ENCODE measurements at places on chromosomes 5 and 9. TPM values are rescaled to one million over a fixed set of nuclear protein-coding genes. Genes with fewer than 3 reads are reported as not detected.
A peak's percentile ranks its signal among the peaks of the same experiment; 100 is the strongest.

SCGB3A2 gene
- polyA plus RNA-seq = 0.41 TPM

- peak; percentile 8 for DNase-seq
Measured at GRCh38 chr5:155616779-155617392, 603.3 kb downstream of the KIF4B start.

DNA sequence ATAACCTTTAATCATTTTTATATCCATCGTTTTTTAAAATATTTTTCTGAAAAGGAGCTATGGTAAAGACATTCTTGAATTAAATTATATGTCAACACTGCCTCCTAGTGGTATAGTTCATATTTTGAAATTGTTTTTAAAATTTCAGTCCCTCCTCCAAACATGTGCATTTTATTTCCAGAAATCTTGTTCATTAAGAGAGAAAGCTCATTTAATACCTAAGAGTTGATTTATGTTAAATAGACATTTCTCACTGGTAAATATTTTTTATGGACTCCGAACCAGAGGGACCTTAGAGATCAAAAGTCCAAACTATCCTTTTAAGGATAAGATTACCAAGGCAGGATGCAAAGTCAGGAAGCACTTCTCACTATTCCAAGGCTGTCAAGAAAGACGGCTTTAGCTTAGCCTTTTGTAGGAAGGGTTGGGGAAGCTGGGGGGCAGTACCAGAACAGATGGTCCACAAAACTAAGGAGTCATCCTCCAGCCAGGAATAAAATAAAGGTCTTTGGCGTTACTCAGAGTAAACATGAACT, 21.6 kb downstream of the BHMT start:
- no peak for DNase-seq

DNA sequence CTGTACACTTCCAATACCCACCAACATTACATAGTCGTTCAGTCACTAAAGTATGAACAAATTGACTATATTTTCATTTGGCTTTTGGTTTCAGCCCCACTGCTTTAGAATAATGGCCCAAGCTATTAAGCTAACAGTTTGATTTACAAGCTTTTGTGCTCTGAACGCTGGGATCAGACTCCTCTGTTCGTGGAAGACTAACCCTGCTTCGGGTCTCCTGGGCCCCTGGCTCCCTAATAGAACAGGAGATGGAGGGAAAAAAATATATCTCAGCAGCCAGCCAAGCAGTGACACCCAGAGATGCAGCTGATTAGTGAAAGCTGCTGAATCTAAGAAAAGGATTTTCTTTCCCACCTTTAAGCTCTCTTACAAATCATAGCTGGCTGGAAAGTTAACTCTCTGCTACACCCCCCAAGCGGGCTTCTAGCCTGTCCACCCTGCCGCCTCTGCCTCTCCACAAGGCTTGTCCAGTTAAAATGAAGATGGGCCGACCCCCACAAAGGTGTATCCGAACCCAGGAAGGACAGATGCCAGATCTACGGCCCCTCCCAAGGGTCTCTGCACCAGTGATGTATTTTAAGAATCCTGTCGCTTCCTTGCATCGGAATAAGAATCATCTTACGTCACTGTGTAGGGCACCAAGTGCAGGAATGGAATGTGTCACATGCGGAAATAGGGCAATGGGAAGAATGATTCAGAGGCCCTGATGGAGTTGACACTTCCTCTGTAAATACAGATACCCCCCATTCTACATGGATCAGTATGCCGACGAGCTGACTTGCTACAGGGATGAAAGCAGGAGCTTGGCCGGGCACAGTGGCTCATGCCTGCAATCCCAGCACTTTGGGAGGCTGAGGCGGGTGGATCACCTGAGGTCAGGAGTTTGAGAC, 33.4 kb upstream of the BARHL1 start:
- DNase-seq = no peak

DNA sequence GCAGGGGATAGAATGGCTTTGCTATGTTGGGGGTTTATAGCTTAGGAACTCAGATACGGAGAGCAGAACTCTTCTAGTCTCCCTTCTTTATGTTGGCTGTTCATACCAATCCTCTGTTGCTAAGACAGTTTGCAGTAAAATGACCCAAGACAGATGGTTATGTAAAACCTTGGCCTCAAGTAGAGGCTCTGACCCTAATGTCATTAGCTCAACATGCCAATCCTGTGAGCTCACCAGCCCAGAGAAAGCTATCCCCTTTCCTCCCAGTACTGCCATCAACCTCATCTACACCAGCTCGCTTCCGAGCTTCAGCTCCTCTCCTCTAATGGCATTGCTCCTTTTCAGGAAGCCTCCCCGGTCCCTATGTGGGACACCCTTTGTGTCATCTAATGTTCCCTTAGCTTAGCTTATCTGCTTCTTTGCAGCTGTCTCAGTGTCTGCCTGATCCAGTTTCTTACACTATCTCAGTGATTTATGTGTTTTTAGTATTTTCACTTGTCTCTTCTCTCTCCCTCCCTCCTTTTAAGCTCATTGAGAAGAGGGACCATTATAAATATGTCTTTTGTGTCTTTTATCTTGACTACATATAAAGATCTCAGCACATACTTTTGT, 281.3 kb upstream of the CLINT1 start:
- no peak for DNase-seq

PCDHB12 gene
- polyA plus RNA-seq = 4.6 TPM

DNA sequence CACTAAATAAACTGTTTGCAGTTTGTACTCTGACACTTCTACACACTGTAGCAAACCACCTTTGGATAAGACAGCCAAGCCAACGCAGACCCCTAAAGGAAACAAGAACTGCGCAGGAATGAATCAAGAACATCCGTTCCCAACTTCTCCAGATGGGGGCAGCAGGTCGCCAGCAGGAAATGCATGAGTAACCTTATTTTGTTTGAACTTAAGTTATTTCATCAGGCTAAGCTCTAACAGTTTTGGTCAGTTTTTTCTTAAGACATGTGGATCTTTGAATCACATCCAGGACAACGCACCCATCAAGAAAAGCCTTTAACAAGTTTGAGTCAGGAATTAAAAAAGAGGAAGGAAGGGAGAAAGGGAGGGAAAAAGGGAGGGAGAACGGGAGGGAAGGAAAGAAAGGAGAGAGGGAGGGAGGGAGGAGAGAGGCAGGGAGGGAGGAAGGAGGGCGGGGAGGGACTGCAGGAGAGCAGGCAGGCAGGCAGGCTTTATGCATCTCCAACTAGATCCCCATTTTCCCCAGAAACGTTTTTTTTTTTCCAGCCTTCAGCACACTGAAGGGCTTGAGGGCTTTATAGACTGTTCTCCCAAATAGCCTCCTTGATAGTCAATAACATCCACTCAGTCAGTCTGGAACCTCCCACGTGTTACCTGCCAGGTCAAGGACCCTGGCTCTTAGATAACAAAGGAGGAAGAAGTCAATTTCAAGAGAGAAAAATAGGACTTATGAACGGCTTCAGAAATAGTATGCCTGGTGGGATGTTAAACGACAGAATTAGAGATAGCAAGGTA, 22.2 kb downstream of the BHMT start:
- peak; percentile 84 for DNase-seq

GRCh38 chr9:37911271-37911681, 7.3 kb upstream of the SLC25A51 start:
- DNase-seq = no peak

DNA sequence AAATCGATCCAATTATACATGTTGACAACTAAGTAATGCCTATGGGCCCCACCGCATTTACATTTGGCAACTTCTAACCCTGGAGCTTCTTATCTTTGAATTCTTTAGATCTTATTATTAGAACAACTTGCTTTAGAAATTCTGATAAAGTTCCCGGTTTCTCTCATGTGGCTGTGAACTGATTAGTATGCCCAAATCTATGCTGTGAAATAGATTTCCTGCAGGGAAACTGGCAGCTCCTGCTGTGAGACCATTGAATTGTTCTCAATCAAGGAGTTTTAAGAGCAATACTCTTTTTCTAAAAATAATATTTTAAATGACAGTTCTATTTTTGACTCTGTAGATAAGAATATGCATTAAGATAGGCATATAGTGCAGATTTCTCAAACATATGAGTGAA, 177.5 kb downstream of the GABRB2 start:
- no peak for DNase-seq

PKD2L2 gene
- polyA plus RNA-seq = 0.73 TPM

- DNase-seq = no peak
Measured at GRCh38 chr5:61991866-61992265, 314.1 kb upstream of the KIF2A start.

GRCh38 chr9:138105123-138105415, 227.5 kb downstream of the CACNA1B start:
- DNase-seq = no peak

ATOX1 gene
- polyA plus RNA-seq = 109 TPM

PCA3 gene
- polyA plus RNA-seq = 2.5 TPM

SURF2 gene
- polyA plus RNA-seq = 25.3 TPM

DNA sequence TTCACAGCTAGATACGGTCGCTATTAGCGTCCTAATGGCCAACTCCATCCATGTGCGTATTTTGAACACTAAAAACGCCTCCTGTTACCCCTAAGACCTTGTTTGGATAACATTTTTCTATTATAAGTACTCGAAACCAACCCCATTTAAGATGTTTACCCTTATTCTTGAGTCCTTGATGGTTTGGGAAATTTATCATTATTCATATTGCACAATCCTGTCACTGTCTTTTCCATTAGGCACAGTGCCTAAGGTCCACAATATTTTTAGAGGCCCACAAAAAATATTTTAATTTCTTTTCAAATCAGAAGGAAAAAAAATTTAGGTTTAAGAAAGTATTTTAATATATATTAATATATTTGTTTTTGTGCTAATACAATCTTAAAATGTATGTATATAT, 1.3 kb upstream of the LIFR start:
- DNase-seq = no peak

DNA sequence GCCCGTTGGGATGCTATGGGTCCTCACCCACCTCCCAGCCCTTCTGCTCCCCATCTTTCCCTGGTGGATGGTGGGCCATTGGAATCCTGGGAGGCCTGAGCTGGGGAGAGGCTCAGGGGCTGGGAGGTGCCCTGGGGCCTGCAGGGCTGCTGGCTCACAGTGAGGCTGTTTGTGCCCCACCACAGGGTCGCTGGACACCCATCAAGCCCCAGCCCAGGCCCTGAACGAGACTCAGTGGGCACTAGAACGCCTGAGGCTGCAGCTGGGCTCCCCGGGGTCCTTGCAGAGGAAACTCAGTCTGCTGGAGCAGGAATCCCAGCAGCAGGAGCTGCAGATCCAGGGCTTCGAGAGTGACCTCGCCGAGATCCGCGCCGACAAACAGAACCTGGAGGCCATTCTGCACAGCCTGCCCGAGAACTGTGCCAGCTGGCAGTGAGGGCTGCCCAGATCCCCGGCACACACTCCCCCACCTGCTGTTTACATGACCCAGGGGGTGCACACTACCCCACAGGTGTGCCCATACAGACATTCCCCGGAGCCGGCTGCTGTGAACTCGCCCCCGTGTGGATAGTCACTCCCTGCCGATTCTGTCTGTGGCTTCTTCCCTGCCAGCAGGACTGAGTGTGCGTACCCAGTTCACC, 4.9 kb upstream of the AIF1L start:
- DNase-seq = no peak

LMX1B gene
- 19.2 TPM for polyA plus RNA-seq

LAMC3 gene
- polyA plus RNA-seq = 36.7 TPM

DNA sequence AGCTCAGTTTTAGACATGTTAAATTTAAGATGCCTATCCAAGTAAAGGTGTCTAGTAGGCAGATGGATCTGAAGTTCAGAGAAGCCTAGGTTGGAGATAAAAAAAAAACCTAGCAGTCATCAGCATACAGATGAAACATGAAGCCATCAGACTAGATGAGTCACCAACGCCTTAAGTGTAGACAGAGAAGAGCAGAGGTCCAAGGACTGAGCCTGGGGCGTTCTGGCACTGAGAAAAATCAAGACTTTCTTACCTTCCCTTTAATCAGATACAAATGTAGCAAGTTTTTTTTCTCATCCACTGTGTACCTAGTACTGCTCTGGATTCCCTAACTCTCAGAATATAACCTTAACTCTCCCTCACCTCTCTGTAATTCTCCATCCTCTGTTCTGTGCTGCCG, 97.3 kb downstream of the SIL1 start:
- no peak for DNase-seq

- DNase-seq = no peak
Measured at GRCh38 chr9:105291938-105292337, 47.5 kb downstream of the SLC44A1 start.

- no peak for DNase-seq
Measured at GRCh38 chr5:124330595-124331220, 415.7 kb downstream of the ZNF608 start.

- no peak for DNase-seq
Measured at GRCh38 chr9:69147041-69147834, 26.8 kb upstream of the TJP2 start.

DNA sequence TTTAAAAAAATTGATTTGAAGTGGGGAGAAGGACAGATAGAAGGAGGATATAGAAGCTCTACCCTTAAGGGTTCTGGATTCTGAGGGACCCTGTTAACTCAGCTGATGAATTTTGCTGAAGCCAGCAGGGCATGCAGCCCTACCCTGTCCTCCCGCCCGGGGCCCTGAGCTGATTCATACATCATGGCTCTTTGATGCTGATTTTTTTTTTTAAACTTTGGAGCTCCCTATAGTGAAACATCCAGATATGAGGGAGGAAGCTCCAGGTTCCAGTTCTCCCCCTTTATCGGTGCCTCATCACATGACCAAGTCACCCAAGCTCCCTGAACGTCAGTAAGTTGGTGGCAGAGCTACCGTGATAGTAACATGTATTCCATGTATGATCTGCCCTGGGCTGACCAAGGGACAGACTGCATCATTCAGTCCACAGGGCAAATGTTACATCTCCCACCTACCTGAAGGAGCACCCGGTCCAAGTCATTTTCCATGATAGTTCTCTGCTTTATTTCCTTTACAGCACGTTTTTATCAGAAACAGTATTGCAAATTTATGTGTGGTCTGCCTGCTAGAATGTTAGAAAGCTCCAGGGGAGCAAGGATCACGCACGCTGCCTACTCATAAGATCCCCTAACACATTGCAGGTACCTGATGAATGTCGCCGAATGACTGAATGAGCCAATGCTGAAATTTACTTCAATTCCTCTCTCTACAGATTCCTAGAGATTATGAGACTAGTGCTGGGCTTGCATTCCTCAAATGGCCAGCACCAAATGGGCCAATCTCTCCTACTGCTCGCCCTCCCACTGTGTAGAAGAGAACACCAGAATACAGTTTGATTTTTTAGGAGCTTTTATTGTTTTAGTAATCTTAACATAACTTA, 25.9 kb downstream of the SPARC start:
- no peak for DNase-seq

- no peak for DNase-seq
Measured at GRCh38 chr9:109781086-109781485, 1.1 kb downstream of the PALM2AKAP2 start.

SPATA31D4 gene
- polyA plus RNA-seq = not detected

DNA sequence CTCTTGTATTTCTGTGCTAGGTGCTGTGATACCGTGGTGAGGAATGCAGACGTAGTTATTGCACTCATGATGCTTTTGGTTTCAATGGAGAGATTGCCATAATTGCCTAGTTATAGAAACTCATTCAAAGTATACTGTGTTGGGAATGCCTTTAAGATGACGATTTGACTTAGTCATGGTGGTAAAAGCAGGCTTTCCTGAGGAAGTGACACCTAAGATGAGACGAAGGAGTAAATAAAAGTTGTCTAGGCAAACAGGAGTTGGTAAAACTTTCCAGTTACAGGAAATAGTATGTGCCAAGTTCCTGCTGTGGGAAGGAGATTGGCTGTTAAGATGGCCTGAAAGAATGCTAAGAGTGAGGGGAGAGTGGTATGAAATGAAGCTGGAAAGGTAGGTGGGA, 48.1 kb downstream of the FOCAD start:
- no peak for DNase-seq

PCDHGA9 gene
- 3.6 TPM for polyA plus RNA-seq

All from renal cortex interstitium (tissue), 15 donors.